ENCODE measurements at places on chromosomes 3 and 15.

GRCh38 chr3:125098611-125099291 is 43.0 kb upstream of the HEG1 start:
- DNase-seq = no peak

DNA sequence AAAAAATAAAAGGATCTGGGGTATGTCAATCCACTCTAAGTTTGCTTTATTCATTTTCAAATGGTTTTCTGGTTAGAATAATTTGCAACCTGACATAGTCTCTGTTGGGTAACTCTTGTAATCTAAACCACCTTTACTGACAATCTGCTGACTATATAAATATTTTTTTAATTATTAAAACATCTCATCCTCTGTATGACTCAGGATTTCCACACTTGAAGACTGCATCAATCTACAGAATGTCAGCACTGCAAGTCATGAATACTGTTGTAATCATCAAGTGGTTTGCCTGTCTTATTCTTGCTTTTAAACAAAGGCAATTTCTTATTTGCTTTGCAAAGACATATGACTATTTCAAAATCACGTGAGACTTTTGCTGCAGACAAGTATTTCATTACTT is 42.1 kb downstream of the VGLL3 start:
- no peak for DNase-seq

- no peak for DNase-seq
These were observed 84.6 kb upstream of the CDV3 start for GRCh38 chr3:133488785-133489367.

DNA sequence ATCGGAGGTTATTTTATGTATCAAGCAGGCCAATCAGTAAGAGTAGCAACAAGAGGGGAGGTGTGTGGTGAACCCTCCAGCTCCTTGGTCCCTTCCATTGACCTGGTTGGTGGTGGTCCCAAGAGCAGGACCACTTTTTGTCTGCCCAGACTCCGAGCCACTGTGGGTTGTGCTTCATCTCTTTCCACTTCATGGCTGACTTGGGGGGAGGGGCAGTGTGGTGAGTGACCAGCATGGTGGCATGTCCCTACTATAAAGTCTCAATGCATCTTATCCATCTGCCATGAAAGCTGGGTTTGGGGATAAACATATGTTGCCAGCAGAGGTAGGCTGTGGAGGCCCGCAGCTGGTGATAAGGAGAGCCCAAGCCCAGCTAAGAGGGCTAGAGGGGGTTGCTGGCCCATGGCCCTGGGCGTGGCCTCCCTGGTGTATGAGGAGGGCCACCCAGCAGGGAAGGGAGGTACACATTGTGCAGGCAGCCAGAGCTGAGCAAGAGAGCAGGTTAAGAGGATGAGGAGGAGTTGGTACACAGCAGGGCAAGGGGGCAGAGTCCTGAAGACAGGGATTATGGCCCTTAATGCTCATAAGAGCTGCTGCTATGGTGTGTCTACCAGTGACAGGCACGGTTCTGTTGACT is 7.0 kb downstream of the AEN start:
- DNase-seq = no peak

- DNase-seq = no peak
These were observed 635 bp upstream of the RCN2 start for GRCh38 chr15:76930831-76931396.

DNA sequence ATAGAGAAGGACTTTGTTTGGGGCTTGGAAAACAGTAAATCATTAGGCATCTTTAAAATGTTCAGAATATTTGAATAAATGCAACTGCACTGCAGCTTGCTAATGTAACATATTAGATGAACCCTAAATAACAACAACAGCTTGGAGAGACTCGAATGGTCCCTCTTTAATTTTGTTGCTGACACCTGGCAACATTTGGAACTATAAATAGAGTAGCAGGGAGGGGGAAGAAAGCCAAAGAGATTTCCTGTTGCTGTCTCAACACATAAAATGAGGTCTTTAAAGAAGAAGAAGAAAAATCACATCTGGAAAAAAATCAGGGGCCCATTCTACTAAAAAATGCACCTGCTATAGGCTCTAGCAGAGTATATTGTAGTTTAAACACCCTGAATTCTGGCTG is 49.9 kb upstream of the DPPA4 start:
- no peak for DNase-seq

- no peak for DNase-seq
These were observed 646 bp upstream of the SLC35G2 start for GRCh38 chr3:136818191-136818768.

DNA sequence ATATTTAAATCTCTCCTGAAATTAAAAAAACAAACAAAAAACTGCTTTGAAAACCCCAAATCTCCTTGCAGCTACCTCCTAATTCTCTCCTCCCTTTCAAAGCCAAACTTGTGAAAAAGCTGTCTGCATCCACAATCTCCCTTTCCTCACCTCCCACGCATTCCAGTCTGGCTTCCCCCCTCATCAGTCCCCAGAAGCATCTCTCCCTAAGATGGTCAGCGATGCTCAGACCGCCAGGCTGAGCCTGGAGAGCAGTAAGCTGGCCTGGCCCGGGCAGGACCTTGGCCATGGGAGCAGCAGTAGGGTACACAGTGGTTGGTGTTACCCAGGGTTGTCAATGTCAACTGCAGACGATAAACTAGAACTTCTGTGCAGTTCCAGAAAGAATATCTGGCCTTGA is 32.9 kb upstream of the BLM start:
- DNase-seq = no peak

DNA sequence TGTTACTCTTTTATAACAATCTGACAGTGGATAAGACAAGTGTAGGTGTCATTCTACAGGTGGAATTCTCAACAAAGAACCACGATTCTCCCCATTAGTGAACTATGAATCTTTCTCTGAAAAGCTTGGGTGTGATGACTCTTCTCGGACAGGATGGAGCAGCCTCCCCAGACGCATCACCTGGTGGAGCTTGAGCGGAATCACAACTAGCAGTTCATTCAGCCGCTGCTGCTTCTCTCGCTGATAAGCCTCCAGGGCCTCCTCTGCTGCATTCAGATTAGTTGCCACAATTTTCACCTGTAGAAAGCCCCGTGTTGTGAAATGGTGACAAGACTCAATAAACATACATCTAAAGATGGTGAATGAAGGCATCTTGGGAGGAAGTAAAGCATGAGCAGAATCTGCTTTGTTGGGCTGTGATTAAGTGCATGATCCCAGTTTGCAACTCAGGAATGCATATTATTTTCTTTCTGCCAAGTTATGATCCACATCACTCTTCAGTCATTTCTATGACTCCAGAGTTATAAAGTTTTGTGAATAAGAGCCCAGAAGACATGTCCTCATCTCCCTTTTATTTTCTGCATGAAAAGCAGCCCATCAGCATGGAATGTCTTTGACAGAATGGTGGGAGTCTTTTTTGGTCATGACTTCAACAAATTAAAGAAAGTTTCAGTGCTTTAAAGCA is 93.6 kb downstream of the BOC start:
- DNase-seq = no peak

DNA sequence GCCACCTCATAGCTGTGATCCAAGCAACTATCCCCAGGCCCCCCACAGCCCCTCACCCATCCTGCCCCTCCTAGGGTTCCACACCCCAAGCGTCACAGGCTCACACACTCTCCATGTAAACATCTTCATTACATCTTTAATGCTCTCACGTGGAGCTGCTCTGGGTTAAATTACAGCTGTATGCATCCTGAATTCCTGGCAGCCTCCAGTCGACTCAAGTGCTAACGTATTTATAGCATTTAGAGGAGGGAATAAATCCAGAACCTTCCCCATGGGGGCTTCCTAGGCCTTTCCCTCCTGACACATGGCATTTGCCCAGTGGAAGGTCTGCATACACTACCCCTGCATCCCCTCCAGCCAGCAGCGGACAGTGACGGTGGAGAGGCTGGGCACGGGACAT is 9.6 kb downstream of the C3orf18 start:
- no peak for DNase-seq

DNA sequence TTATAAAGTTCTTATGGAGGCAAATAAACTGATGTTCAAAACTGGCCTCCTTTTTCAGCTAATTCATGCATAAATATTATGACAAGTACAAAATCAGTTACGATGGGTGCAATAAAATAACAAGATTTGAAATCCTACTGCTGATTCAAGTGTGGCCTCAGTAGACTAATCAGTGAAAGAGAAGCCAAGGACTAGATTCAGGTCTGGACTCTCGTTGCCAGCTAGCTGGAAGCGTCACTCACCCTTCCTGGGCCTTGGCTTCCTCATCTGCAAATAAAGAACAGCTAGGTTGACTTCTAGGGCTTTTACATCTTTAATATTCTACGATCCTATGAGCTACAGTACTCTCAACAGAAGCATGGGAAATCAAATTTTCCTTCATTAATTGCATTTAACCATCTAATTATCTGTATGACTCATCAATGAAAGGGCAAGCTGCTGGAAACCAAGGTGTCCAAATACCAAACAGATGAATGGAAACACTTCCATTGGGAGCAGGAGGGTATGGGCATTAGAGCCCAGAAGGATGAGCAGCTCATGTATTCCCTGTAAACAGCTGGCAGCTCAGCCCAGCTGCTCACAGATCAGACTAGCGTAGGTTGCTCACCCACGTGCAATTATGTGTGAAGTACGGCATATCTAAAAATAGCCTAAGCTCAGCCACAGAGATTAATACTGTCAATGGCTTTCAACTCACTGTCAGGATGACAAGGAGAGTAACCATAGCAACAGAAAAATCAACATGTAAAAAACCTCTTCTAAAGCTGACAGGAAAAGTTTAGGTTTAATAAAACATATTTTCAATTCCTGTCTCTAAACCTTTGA is 294.8 kb downstream of the PLCL2 start:
- peak; percentile 73 for DNase-seq

DNA sequence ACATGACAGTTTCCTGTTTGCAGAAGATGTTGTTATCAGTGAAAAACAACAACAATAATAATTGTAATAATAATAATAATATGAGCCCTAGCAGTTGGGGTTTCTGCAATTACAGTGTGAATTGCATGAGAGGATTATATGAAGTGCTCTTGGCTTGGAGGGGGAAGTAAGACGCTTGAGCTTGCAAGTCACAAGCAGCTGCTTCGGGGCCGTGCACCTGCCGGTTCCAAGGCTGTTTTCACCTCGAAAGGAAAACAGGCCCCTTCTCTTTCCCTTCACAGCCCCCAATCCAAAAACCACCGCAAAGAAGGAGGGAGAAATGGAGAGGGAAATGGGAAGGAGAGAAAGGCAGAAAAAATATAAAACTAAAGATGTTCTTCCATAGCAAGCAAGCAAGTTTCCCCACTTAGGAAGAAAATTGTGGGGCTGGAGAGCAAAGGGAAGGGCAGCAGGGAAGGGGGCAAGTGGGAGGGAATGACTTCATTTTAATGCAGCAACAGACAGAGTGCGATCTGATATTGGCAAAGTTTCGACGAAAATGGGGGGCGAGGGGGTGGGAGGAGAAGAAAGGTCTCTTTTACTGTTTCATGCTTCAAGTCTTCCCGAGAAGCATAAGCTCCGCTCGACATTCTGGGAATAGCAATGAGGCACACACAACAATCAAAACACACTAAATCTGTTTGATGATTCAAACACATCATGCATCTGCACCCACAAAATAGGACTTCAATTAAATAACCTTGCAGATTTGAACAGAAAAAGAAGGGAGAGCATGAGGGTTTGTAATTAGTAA is 284.2 kb upstream of the ATP11B start:
- no peak for DNase-seq

- no peak for DNase-seq
These were observed 444.5 kb downstream of the EPHB1 start for GRCh38 chr3:135239615-135239884.

GRCh38 chr3:81888914-81889557 is 127.6 kb upstream of the GBE1 start:
- no peak for DNase-seq

DNA sequence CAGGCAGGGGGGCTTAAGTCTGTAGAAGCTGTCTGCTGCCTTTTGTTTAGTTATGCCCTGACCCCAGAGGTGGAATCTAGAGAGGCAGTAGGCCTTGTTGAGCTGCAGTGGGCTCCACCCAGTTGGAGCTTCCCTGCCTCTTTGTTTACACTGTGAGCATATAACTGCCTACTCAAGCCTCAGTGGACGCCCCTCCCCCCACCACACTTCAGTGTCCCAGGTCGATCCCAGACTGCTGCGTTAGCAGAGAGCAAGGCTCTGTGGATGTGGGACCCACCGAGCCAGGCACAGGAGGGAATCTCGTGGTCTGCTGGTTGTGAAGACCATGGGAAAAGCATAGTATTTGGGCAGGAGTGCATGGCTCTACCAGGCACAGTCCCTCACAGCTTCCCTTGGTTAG is 446.8 kb upstream of the RARB start:
- no peak for DNase-seq

DNA sequence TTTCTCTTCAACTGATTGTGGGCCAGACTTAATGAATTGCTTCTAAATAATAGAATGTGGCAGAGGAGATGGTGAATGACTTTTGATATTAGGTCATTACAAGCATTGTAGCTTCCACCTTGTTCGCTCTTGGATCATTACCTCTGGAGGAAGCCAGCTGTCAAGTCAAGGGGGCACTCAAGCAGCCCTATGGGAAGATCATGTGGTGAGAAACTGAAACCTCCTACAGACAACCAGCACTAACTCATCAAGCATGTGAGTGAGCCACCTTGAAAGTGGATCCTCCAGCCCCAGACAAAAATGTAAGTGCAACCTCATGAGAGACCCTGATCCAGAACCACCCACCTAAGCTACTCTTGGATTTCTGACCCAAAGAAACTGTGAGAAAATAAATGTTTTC is 109.8 kb upstream of the TBC1D5 start:
- DNase-seq = no peak

DNA sequence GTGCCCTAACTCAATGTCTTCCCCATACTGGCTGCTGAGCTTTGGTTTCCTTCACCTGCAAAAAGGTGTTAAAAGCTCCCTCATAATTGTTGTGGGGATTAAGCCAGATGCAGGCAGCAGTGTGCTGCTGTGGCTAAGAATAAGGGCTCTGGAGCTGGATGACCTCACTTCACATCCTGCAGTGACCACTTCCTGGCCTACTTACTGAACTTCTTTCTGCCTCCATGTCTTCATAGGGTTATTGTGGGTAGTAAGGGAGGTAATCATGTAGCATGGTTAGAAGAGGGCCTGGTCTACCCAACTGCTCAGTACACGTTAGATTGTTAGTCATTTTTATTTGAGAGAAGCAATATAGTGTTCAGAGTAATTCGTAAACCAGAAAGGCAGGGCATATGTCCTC is 18.4 kb downstream of the GYG1 start:
- no peak for DNase-seq

GRCh38 chr15:70276401-70276800 is 178.7 kb upstream of the TLE3 start:
- DNase-seq = no peak
